Mucosa of gallbladder (tissue), 1 donor: ENCODE measurements at places on chromosomes 4 and X. TPM values are rescaled to one million over a fixed set of nuclear protein-coding genes. Genes with fewer than 3 reads are reported as not detected.

DNA sequence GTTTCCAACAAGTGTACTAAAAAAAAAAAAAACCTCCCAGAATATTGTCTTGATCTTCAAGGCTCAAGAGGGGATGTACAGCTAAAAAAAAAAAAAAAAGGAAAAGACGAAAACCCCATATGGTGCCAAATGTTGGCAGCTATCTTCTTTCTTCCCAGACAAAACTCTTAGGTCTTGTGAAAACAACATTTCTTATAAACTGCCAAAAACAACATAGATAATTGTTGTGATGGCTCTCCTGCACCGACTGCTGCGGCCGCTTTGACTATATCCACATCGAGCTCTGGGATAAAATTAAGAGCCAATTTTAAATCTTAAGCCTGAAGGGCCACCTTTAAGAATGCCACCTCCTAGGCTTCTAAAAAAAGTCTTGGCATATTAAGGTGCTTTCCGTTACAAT, 23.5 kb downstream of the PDGFC start:
- no peak for DNase-seq

DNA sequence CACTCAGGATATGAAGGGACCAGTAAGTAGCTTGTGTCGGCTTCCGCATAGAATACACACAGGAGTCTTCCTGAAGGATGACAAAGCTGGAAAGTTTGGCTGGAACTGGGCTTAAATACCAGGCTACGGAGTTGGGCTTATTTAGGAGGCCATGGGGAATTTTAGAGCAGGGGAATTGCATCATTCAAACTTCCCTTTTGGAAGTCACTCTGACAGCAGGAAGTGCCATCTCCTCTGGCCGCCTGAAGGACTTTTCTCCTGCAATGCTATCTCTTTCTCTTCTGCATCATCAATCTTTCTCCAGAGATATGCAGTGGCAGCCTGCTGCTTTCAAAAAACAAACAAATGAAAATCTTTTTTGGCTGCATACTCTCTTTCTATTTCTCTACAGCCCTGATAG, 48.4 kb upstream of the PAK3 start:
- DNase-seq = no peak

DNA sequence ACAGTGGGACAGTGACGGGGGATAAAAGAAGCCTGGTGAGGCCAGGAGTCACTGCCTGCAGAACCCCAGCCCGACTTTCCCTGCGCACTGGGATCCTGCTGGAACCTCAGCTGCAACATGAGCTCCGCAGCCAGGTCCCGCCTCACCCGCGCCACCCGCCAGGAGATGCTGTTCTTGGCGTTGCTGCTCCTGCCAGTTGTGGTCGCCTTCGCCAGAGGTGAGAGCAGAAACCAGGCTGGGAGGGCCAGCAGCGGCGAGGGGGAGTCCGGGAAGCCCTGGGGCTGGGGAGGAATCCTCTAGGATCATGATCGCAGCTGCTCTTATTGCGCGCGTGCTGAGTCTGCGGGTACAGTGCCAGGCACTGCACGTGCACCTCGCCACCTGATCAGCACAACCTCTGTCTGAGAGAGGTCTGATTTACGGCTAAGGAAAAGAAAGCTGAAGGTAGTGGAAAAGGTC, at the start of gene PF4V1:
PF4V1 (plus strand) TSS at position 51 of the 459 bp plus-strand sequence; CDS start at position 118, 67 bp downstream.
- DNase-seq = no peak

GRCh38 chrX:42538405-42538804, 239.6 kb downstream of the PPP1R2C start:
- DNase-seq = no peak

DNA sequence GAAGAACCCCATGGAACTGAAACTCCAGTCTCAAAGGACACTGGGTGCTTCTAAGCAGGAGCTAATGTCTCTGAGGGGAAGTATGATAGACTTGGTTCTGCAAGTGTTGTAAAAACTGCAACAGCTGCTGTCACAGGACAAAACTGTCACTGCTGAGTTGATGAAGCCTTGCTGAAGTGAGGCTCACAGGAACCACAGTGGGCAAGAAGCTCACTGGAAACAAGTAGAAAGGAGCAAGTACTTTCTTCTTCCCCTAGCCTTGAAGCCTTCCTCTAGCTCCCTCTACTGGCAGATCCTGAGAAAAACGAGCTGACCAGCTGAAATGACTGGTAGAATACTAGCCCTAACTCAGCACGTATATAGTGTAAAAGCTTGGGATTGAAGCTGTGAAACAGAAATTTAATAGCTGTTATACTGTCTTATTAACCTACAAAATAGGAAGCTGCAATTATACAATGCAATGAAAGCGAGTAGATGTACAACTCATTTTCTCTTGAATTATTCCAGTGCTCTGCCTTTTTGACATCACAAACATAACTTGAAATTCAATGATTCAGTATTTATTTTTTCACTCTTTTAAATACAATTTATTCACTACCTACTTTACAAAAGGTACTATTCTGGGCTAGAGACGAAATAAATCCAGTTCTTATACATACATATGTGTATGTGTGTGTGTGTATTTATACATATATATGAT, 91.4 kb downstream of the GABRB1 start:
- peak; percentile 38 for DNase-seq

- DNase-seq = no peak
Measured at GRCh38 chr4:30386266-30386895, 333.8 kb upstream of the PCDH7 start.

GRCh38 chr4:146439999-146440398, 81.7 kb downstream of the SLC10A7 start:
- DNase-seq = no peak

- peak; percentile 21 for DNase-seq
Measured at GRCh38 chr4:53497487-53498244, 93.6 kb downstream of the LNX1 start.

DNA sequence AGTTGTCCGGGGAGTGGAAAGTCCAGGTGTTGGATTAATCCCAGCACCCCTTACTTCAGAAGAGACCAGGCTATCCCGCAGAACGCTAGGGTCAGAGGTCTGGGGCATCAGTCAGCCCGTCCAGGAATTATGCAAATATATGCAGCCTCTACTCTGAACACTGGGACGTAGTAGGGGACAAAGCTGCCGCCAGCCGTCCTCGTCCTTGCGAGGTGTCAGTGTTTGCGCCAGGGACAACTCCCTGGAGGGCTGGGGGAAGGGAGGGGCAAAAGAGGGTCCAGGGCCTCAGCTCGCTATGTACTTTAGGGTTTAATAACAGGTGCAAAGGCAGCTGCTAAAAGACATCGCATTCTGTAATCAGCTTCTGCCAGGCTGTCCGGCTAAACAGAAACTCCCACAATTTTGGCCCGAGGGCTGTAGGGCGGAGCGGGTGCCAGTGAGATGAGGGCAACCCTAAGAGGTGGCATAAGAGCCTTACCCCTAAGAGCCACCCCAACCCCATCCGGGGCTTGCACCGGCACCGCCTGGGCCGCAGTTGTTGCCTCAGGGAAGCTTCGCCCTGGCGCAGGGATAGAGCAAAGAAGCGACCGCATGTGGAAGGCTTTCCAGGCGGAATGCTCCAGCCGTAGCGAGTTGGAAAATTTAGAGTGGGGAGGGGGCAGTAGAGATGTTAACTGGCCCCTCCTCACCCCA, 8.4 kb downstream of the HAND2 start:
- no peak for DNase-seq

GRCh38 chr4:86720508-86721068, 126.5 kb downstream of the PTPN13 start:
- no peak for DNase-seq

DNA sequence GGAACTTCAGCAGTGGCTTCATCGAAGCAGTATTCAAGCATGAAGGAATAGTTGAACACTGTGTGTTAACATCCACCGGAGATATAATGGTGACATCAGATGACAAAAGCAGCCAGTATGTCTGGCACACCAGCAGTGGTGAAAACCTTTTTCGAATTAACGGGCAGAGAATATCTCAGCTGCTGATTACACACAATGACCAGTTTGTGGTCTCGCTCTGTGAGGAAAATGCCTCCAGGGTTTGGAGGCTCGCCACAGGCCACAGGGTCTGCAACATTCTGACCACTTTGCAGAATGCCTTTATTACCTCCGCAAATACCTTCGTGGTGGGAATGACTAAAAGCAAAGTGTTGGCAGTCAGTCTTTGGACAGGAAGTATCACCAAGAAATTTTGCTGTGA, 201.5 kb downstream of the NWD2 start:
- DNase-seq = no peak

DNA sequence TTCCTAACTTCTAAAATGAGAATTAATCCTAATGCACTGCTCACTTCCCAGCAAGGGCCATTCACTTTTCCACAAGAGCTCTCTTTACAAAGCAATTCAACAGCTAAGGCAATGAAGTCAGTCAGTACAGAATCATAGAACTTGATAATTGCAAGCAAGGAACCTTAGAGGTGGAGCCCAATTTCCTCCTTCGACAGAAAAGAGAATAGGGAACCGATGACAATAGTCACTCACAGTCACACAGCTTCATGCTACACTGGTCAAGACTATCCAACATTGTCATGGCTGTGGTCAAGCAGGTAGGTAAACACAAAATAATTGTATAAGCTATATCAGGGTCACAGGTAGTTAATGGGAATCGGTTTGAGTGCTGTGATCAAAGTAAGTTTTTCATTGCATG, 90.0 kb downstream of the ELOVL6 start:
- no peak for DNase-seq

GRCh38 chrX:53403535-53403934, 18.9 kb downstream of the SMC1A start:
- DNase-seq = no peak

DNA sequence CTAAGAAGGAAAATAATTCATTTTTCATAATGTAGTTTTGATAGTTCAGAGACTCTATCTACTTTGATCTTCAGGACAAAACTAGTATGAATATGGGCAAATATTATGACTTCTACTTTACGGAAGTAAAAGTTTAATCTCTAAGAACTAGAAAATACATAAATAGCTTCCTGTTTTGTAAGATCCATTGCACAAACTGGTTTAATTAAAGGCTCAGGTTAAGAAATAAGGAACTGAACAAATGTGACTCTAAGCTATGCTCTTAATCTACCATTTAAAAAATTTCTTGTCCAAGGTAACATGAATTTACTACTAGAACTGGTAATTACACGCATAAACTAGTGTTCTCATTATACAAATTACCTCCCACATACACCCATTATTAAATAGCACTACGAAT, 360.6 kb downstream of the INPP4B start:
- no peak for DNase-seq

DNA sequence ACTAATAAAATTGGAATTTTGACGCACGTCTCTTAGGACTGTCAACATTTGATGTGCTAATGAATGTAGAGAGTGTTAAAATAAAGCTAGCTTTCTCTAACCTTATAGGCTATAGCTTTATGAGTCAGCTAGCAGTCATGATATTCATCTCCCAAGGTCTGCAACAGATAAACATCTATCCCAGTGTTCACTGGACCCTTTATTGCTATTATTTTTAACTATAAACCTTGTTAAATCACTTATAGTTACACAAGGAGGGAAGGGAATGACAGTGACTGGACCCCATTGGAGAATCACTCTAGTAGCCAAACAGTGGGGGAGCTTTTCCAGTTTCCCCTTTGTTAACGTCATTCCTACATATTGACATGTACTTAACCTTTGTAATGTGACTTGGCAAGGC, 67.9 kb upstream of the SHISA3 start:
- DNase-seq = no peak

GRCh38 chr4:148268835-148269234, 173.4 kb downstream of the NR3C2 start:
- no peak for DNase-seq

GRCh38 chrX:118760025-118760424, 32.6 kb downstream of the IL13RA1 start:
- DNase-seq = no peak

INTU gene
- 10.1 TPM for total RNA-seq

MAGEB1 gene
- not detected for total RNA-seq

AKAP4 gene
- total RNA-seq = not detected

ESX1 gene
- not detected for total RNA-seq

TGIF2LX gene
- total RNA-seq = not detected

CSAG1 gene
- not detected for total RNA-seq

CCSER1 gene
- 5.4 TPM for total RNA-seq

EVC2 gene
- 7.1 TPM for total RNA-seq
